ENCODE measurements at places on chromosomes 5 and 9.
A peak's percentile ranks its signal among the peaks of the same experiment; 100 is the strongest.

- peak; percentile 67 for DNase-seq
Measured at GRCh38 chr5:151740336-151740942, 18.0 kb downstream of the ATOX1 start.

DNA sequence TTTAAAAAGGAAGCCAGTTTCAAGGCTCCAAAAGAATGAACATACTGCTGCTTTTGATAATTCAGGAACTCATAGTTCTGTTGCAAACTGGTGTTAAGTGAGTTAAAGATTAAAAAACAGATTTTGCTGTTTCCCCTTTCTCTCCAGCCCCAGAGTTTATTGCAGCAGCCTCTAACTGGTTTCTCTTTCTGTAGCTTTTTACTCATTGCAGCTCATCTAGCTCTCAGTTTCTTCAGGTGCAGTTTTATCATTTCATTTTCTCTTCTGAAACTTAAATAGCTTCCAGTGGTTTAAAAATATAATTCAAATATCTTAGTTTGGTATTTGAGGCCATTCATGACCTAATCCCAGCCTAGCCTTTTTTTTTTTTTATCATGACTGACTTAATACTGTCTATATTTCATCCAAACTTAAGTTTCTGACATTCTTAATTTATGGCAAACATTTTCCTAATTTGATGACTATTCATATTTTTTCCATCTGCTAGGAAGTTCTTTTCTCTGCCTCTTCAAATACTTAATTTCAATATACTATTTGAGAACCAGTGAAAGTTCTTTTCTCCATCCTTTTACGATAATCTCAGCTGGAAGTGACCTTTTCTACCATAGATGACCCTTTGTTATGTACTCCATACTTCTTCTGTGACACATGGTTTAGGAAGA, 252.7 kb upstream of the GRIA1 start:
- DNase-seq: no peak

- no peak for DNase-seq
Measured at GRCh38 chr5:155485386-155485785, 471.8 kb downstream of the KIF4B start.

DNA sequence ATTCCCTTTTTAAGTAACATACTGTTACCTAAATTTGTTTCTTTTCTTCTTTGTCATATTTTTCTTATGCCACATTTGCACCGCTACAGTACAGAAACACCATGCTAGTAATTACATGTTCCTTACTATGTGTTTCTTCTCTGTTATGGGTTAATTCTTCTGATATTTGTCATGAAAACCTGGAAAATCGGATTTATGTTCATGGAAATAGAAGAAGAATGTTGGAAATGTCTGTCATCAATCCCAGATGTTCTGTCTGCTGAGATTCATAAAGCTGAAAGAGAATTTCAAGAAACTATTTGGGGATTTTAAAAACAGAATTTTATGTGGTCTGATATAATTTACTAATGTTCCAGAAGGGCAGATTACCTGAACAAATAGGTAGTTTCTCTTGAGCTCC, 305.2 kb upstream of the NREP start:
- no peak for DNase-seq

DNA sequence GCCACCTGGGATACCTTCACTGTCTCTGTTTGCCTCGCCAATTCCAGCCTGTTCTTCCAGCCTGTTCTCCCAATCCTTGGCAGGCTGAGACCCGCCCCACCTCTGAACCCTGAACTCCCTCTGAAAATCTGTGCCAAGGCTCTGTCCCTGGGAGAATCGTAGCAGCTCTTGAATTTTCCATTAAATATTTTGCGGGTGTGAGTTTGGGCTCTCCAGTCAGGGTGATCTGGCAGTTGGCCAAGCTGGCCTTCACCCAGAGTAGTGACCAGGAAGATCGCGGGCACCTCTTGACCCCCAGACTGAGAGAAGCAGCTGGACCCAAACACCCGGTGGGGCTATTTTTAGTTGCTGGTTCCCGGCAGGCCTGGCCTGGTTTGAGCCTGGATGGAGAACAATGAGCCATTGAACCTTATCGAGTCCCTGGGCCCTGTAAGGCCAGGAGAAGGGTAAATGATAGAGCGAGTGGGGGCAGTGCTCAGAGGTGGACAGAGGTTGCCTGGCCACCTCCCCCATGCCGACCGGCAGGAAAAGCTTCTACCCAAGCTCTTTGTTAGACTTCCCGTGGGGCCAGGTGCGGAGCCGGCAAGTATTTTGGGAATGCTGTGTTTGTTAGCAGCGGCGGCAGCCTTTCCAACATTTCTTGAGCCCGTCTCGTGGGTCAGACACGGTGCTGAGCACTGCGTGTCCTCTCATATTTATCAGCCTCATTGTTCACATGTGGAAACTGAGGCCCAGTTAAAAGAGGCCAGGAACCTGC, 146.2 kb downstream of the RGS3 start:
- DNase-seq: no peak

GRCh38 chr9:136673088-136673974, 10.6 kb downstream of the EGFL7 start:
- DNase-seq: no peak

DNA sequence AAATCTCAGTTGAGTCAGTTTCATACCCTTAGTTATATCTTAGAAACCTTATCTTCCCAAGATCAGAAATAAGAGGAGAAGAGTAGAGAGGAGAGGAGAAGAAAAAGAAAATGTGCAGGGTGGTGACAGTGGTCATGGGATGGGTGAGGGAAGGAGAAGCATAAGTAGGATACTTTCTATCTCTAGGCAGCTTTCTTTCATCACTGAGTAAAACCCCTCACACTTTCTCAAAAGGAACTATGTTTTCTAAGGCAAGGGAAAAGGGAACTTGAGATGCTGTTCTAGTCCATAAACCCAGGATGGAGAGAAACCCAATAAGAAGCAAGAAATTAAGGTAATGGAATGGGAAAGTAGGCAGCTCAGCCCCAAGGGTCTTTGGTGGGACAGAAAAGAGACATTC, 225.3 kb downstream of the MCTP1 start:
- no peak for DNase-seq

DNA sequence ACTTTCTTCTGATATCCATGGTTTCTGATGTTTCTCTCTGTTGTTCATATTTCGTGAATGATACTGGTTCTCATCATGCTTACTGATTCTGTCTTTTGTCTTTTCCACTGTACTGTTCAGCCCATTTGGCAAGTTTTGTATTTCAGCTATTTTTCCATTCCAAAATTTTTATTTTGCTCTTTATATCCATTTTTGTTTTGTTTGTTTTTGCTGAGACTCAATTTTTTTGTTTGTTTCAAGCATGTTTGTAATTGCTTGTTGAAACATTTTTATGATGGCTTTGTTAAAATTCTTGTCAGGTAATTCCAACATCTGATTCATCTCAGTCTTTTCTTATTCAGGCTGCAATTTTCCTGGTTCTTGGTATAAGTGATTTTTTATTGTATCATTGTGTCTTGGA, 64.0 kb downstream of the ERCC6L2 start:
- no peak for DNase-seq

- no peak for DNase-seq
Measured at GRCh38 chr9:123416176-123416575, 60.2 kb downstream of the CRB2 start.

DNA sequence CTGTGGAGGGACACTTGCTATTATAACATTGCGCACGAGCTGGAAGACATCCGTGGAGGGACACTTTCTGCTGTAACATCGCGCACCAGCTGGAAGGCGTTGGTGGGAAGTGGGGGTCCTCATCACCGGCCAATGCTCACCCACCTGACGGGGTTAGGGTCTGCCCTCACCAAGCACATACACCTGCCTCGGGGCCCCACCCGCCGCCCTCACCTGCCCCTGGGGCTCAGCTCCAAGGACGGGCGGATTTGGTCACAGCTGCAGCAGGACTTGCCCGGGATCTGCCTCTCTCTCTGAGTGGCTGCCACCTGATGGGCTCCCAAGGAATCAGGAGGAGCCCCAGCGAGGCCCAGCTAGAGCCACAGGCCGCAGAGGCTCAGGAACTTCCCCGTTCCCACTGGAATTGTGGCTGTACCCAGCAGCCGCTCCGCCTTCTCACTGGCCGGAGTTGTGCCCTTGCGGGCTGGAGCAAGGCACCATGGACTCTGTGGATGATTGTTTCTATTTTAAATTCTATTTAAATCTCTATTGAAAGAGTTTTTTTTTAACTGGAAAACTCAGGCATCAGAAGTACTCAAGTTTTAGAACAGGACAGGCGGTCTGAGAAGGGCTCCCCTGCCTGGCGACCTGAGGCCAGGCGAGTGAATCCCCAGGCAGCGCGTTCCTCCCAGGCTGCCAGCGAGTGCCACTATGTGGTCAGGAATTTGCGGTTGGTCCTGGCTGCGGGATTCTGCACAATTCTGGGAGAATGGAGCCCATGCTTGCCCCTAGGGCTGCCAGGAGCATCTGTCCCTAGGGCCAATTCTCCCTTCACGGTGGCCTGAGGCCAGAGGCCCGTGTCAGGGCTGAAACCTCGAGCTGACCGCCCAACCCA, 38.9 kb upstream of the SLC6A3 start:
- no peak for DNase-seq

DNA sequence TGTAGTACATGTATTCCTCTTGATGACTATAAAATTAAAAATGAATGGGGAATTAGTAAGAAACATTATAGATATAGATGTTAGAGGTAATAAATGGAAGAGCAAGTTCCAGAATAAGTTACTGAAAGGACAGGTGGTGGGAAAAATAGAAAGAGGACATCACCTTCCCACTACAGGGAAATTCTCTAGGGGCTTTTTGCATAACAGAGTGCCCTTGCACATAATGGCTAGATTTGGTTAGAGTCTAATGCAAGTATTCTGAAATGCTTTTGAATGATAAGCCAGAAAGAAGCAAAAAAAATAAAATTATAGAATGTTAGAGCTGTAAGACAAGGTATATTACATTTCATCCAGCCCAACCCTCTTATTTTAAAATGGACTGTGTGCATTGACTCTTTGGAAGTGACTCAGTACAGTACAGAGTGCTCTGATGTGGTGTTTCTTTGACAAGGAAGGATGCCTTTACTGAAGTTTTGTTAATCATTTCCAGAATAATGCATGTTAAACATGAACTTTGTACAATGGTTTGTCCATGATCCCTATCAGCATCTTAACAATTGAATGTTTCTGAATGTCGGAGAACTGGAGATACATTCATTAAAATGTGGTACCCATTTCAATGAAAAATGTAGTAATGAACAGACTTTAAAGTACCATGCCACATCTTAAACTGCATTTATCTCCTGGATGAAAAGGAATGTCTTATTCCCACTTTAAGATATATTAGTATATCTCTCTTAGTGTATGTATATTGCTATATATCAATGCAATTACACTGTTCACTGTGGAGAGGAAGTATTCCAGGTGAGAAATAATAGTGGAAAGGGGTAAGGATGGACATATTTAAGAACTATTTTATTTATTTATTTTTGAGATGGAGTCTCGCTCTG, 391.1 kb downstream of the ADGRV1 start:
- DNase-seq: no peak

DNA sequence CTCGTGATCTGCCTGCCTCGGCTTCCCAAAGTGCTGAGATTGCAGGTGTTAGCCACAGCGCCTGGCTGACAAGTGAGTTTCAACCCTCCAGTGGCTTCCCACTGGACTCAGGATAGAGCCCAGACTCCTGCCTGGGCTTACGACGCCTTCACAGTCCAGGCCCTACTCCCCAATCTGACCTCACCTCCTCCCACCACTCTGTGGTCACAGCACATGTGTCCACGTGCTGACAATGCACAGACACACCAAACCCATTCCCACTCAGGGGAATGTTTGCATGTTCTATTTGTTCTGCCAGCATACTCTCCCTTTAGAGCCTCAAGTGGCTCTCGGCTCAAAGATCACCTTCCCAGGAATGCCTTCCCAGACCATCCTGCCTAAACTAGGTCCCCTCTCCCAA, 31.1 kb upstream of the TRIM14 start:
- DNase-seq: no peak

DNA sequence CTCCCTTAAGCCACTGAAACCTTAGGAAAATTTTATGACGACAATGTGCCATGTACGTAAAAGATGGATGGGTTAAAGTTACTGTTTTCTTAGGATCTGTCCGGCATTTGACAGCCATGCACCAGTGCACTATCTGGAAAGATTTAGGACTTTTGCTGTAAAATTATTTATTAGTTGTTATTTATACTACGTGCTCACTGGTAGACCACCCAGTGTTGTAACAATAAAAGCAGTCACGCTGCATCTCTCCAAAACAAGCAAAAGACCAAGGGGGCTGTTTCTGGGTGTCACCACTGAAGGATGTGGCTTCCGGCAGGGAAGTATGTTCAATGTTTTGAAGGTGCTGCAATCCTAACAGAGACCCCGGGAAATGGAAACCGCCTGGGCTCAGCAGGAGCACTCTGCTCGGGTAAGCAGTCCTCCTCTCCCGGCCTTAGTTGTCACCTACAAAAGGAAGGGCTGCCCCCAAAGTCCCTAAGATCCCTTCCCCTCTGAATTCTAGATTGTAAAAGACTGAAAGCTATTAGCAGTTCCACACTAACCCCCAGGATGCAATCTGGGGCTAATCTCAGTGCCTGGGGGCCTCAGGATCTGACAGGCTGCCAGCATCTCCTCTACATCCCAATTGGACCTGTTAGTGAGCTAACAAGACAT, 38.6 kb downstream of the SAXO1 start:
- no peak for DNase-seq

DNA sequence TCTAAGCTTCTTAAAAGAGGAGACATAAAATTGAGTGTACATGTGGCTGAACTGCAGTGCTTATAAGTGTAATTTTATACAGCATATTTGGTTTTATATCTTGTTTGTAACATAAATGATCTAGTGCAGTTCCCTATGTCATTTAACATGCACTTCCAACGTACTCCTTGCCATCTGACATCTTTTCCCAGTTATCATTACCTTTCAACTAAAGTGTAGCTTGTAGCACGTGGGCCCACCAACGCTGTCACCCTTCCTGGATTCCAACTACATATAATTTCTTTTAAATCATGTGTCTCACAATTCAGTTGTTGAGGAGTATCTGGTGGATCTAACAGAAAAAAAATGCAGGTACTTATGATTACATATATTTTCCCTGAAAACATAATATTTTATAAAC, 50.1 kb downstream of the LIFR start:
- DNase-seq: no peak

DNA sequence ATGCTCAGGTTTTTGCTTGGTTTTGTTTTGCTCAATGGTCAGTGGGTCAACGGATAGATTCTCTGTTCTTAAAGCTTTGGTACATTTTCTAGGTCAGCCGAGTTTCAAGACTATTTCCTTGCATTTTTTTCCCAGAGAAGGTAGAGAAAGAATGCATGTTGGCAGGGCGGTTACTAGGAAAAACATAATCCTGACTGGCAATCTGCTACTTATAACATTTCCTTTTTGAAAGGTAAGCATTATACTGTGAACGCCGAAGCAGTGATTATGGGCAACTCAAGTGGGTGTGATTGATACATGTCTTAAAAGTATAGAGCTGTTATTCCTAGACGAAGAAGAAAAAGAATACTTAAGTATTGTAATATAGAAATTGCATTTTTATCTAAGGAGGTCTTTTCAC, 273.2 kb downstream of the MAST4 start:
- no peak for DNase-seq

- peak; percentile 47 for DNase-seq
Measured at GRCh38 chr5:54753034-54753433, 232.4 kb downstream of the ESM1 start.

Data from CD4-positive, alpha-beta T cell treated with Interleukin-12 subunit alpha and Interleukin-12 subunit beta, for 1 hour (primary cell).